T47D (cell line): ENCODE measurements at places on chromosomes 16 and 17.
A peak's percentile ranks its signal among the peaks of the same experiment; 100 is the strongest.

- no peak for DNase-seq
Measured at GRCh38 chr16:23651943-23652468, 10.7 kb downstream of the DCTN5 start.

GRCh38 chr17:78400581-78401240, 22.3 kb downstream of the PGS1 start:
- DNase-seq, result no peak

- peak; percentile 96 for DNase-seq
Measured at GRCh38 chr16:84819644-84820304, at the start of gene CRISPLD2. Gene CRISPLD2, plus strand, starts transcription at chr16:84819985. Its CDS starts 18,511 bp downstream, at chr16:84838496.

GRCh38 chr17:32283745-32284201, 18.1 kb downstream of the RHBDL3 start:
- DNase-seq, result no peak

DNA sequence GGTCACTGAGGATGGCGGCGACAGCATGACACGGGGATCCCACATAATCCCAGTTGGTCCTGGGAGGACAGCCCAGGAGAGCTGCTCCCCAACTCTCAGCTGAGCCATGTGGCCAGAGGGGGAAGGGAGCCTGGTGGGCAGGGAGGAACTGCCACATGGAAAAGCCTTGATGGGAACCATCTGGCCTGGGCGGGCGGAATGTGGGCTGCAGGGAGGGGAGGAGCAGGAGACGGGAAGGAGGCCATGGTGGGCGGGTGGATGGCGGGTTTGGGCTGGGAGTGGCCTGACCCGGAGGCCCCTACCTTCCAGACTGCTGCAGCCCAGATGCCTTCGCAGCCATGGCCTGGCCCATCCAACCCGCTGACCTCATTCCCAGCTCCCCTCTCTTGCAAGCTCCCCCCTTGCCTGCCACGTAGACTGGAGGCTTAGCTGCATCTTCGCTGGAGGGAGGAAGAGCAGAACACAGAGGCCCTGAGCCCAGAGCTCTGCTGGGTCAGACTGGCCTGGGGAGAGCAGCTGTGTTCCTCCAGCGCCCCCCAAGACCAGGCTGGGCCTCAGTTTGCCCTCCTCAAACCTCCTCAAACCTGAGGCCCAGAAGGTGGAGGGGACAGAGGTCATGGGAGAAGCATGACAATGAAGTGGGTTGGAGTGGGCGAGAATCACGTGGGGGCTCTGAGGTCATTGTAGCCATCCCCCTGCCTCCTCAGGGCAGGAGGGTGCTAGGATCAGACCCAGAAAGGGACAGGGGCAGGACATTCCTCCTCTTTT, 8.2 kb upstream of the COL1A1 start:
- no peak for DNase-seq

DNA sequence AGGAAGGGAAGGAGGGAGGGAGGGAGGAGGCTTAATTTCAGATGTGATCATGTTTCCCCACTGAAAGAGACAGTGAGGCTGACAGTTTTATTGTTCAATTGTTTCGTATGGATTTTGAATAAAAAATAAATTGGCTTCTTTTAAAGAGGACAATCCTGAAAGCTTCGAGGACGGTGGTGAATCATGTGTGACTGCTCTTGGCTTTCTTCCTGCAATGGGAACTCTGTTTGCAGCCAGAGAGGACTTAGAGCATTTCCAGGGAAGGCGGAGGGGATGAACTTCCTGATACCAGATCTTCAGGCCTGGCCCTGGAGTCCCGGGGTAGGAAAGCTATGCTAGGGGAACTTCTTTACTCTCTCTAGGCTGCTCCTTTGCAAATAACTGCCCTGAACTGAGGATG, 72.8 kb upstream of the C16orf82 start:
- DNase-seq, result no peak

DNA sequence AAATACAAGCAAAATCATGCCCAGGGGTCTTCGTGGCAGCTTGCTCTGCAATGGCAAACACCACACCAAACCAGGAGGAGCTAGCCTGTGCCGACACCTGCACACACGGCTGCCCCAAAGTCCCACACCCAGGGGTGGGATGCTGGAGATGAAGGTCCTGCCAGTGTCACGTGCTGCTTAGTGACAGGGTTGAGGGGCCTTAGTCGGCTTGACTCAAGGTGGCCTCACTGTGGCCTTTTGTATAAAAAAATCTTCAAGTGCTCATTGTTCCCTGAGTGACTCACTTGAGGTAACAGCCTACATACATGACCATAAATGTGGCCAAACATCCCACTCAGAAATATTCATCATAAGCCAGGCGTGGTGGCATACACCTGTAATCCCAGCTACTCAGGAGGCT, 7.3 kb downstream of the TRIM65 start:
- no peak for DNase-seq

DNA sequence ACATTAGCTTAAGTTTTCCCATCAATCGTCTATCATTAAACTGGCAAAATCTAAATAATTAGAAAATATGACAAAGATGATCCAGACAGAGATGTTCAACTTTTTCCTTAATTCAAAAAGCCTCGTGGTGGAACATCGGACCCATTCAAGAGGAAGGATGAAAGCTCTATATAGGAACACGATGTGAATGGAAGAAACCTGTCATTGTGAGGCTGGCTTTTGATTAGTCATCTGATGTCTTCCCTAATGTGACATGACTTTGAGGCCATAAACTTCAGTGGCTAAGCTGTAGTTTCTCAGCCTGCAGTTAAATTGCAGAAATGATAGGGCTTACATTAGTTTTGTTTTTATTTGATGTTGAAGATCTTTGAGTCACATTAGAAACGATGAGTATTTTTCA, 1.0 kb downstream of the AMZ2 start:
- DNase-seq, result no peak

DNA sequence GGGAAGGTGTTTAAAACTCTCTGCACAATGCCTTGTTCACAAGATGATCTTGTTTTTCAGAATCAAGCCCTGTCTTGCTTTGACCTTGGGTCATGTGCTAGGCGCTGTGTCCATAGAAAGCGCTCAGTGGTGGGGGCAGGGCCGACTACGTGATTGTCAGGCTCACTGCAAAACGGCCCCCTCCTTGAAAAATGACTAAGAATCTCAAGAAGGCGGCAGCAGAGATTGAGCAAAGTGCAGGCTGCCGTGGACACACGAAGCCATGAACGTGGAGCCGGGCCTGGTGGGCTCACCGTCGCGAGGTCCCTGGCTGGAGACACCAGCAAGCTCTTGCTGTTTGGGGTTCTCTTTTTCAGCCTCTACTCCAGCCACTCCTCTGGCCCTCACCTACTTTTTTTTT, 10.2 kb downstream of the ATP2C2 start:
- DNase-seq, result no peak

DNA sequence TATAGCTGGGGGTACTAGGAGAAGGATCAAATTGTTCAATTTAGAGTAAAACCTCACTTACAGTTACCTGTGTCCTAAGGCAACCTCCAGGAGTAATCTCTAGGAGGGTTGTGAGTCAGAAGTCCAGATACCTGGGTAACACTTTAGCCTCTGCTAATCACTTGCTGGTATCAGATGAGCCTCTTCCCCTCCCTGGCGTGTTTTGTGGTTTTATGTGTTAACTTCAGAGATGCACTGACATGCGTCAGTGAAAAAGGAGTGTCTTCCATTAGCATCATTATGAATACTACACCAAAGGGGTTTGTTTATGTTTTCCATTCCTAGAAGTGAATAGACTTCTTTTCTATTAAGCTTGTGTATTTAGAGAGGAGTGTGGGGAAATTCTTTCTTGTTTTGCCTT, 208.2 kb downstream of the FTO start:
- no peak for DNase-seq

GRCh38 chr16:8963010-8963820, 491 bp downstream of the USP7 start:
- DNase-seq, result no peak

DNA sequence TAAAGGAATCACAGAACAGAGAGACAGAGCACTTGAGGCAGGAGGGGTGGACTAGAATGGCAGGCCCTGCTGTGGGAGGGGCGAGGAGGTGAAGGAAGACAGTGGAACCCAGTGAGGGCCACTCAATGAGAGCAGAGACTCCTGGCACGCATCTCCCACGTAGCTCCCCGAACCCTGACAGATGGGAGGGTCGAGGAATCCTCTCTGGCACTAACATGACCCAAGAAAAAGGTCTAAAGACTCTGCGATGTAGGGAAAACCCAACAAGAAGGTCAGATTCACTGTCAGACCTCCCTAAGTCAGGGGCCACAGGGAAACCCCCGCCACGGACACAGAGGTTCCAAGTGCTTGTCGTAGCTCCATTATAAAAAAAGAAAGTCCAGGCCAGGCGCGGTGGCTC, 15.0 kb downstream of the ZDHHC7 start:
- no peak for DNase-seq
